ENCODE measurements at places on chromosomes 1 and 21. TPM values are rescaled to one million over a fixed set of nuclear protein-coding genes. Genes with fewer than 3 reads are reported as not detected.

GJA8 gene
- total RNA-seq, result not detected

HCRTR1 gene
- 1.2 TPM for total RNA-seq

- DNase-seq, result no peak
These were observed 254.8 kb downstream of the LTN1 start for GRCh38 chr21:28737674-28738419.

GRCh38 chr1:207070811-207071210, 17.7 kb downstream of the PFKFB2 start:
- no peak for DNase-seq

DNA sequence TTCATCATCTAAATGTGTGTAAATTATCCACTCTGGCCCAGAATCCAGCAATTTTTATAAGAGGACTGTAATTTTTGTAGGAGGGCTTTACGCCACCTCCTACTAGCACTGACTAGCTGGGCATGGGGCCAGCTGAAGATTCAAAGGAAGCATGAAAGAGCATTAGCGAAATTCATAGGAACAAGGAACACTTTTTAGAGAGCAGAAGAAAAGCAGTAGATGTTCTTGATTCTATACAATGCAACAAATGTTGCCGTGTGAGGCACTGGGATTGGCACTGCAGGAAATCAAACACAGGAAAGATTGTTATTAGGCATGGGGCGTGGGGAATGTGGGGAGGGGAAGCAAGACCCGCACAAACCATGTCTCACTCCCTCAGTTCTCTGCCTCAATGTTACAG, 58.4 kb upstream of the PARP1 start:
- DNase-seq, result no peak

All from psoas muscle (tissue), 8 donors.